ENCODE measurements at places on chromosomes 7 and 10. TPM values are rescaled to one million over a fixed set of nuclear protein-coding genes. Genes with fewer than 3 reads are reported as not detected.

The LRGUK gene
- 4.3 TPM for total RNA-seq

The PYROXD2 gene
- 18.5 TPM for total RNA-seq

The MPLKIP gene
- 14.9 TPM for total RNA-seq

The ACSM6 gene
- not detected for total RNA-seq

The LZTS2 gene
- total RNA-seq: 15.1 TPM

The VWC2 gene
- total RNA-seq: 2.4 TPM

The NUTM2B gene
- 1.4 TPM for total RNA-seq

The HOXA1 gene
- total RNA-seq: 1.2 TPM

The CHAT gene
- 0.61 TPM for total RNA-seq

The SPDYE11 gene
- total RNA-seq: 0.10 TPM

The FAM237B gene
- total RNA-seq: not detected

The NPTX2 gene
- 9.8 TPM for total RNA-seq

The MUC3A gene
- total RNA-seq: 0.17 TPM

The SPDYE5 gene
- total RNA-seq: 0.10 TPM

The CFAP70 gene
- total RNA-seq: 4.7 TPM

The ADCYAP1R1 gene
- 68.2 TPM for total RNA-seq

The SPDYE2 gene
- not detected for total RNA-seq
